Bronchus fibroblast of lung (primary cell): ENCODE measurements at places on chromosomes 11 and 22. TPM values are rescaled to one million over a fixed set of nuclear protein-coding genes. Genes with fewer than 3 reads are reported as not detected.

Gene OR52E2
- not detected in 2 replicates for total RNA-seq

Gene A4GALT
- 9.2 and 9.4 TPM in 2 replicates for total RNA-seq

Gene PRRG4
- total RNA-seq: not detected in 2 replicates

Gene LRRC4C
- under 0.01 TPM in 1 of 2 replicates, not detected in the other for total RNA-seq

Gene MMP3
- 0.15 TPM in 1 of 2 replicates, not detected in the other for total RNA-seq

Gene MMP13
- not detected in 2 replicates for total RNA-seq

Gene OR5P2
- total RNA-seq: not detected in 2 replicates

Gene KCNK4
- not detected in 2 replicates for total RNA-seq

Gene DNAJB7
- total RNA-seq: not detected in 2 replicates

Gene MN1
- 0.45 and 0.50 TPM in 2 replicates for total RNA-seq

Gene TRPT1
- 46.2 and 59.3 TPM in 2 replicates for total RNA-seq

Gene SYTL2
- total RNA-seq: 36.5 and 49.4 TPM in 2 replicates

Gene GGTLC3
- total RNA-seq: not detected in 2 replicates

Gene SLC22A12
- not detected in 2 replicates for total RNA-seq

Gene C11orf97
- not detected in 2 replicates for total RNA-seq

Gene TIMP3
- total RNA-seq: 68.1 and 77.3 TPM in 2 replicates

Gene ZNF408
- 7.0 and 8.4 TPM in 2 replicates for total RNA-seq

Gene EI24
- 114 and 133 TPM in 2 replicates for total RNA-seq

Gene ALG12
- total RNA-seq: 14.3 and 18.8 TPM in 2 replicates

Gene INPP5J
- total RNA-seq: 1.3 and 1.9 TPM in 2 replicates
